ENCODE measurements at places on chromosomes 2 and 18.

- DNase-seq = no peak
Observed at GRCh38 chr2:58875436-58875835, 634.3 kb upstream of the FANCL start.

GRCh38 chr2:217179854-217180253 is 320.0 kb upstream of the TNP1 start:
- DNase-seq = no peak

GRCh38 chr2:59690849-59691248 is 862.6 kb downstream of the BCL11A start:
- no peak for DNase-seq

GRCh38 chr2:199685669-199686068 is 165.3 kb downstream of the FTCDNL1 start:
- no peak for DNase-seq

GRCh38 chr2:49616800-49617199 is 462.5 kb upstream of the FSHR start:
- DNase-seq = no peak

- DNase-seq = no peak
Observed at GRCh38 chr2:44237221-44237620, 38.1 kb upstream of the SLC3A1 start.

- no peak for DNase-seq
Observed at GRCh38 chr2:70347831-70348230, 46.0 kb upstream of the FAM136A start.

DNA sequence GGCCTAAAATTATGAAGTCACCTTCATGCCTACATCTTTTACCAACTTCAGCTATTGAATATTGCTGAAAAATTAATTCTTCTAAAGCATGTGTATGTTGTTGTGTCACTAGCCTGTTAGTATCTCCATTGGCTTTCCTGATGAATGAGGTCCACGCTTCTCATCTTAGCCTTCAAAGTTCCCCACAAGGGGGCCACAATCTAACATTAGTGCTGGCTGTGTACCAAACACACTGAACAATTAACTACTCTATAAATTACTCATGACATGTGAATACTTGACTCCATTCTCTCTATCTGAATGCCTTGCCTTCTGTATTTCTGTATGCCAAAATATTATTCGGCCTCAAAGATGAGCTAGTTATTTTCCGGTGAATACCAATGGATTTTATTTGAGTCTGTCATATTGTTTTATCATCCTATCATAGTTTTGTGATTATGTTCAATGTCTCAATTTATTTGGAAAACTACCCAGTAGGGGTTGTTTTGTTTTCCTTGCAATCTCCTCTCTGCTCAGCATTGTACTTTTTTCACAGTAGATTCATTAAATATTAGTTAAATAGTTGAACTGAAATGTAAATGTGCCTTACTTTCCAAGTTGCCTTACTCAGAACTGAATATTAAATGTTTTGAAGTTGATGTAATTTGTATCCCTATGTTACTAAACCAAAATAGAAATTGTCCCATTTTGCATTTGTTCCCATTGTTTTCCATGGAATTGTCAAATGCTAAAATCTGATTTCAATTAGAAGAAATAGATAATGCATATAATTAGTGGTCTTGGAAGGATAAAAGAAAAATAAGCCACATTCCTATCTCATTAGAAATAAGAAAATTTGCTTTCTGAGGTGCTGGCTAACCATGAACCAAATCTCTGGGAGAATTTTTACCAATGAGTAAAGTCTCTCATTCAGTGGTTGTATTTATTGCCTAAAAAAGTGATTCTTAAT is 208.4 kb upstream of the COL3A1 start:
- DNase-seq = peak; percentile 11

DNA sequence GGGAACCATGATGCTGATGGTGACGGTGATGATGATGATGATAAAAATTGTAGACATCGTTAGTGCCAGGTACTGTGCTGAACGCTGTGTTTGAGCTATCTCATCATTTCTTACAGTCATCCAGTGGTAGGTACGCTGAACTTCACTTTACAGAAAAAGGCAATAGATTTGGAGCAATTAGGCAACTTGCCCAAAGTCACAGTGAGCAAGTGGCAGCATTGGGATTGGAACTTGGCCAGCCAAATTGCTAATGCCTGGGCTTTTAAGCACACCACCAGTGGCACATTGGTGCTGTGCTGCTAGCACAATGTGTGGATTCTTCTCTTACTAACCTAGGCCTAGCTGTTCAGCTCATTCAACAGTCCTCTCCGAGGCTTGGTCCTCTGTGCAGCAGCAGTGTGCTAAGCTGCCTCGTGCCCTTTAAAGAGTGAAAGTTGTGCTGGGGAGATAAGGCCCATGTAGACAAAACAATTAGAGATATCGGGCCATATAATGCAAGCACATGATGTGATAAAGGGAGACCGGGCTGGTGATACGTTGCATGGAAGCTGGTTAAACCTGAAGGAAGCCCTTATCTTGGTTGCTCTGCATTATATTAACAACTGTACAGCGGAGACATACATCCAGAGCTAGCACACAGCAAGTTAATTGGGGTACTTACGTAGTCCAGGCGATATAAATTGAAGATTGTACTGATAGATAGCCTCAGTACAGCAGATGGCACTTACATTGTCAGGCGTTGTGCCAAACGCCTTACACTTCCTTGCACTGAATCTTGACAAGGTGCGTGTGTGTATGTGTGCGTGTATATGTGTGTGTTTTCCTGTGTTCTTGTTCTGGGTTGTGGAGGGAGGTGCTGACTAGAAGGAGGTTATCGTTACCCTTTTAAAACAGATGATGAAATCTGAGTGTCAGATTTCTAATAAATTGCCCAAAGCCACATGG is 28.4 kb downstream of the HK2 start:
- no peak for DNase-seq

DNA sequence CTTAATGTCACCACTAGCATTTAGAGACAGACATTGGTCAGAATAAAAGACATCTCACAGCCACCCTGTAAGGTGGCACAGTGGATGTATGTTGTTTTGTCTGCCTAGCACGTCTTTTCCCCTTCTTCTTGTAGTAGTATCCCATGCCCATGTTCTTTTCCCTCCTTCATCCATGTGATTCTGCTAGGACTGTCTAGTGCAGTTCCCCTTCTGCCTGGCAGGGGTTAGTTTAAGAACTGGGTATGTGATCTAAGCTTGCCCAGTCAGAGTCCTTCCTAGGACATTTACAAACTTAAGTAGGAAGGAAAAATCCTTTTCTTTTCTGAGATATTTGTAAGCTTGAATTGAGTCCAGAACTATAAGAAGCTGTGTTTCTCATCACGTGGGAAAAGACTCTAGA is 172.3 kb downstream of the BABAM2 start:
- no peak for DNase-seq

- no peak for DNase-seq
Observed at GRCh38 chr2:233482616-233483015, 84.0 kb downstream of the USP40 start.

GRCh38 chr2:169302364-169302763 is 60.0 kb downstream of the LRP2 start:
- no peak for DNase-seq

DNA sequence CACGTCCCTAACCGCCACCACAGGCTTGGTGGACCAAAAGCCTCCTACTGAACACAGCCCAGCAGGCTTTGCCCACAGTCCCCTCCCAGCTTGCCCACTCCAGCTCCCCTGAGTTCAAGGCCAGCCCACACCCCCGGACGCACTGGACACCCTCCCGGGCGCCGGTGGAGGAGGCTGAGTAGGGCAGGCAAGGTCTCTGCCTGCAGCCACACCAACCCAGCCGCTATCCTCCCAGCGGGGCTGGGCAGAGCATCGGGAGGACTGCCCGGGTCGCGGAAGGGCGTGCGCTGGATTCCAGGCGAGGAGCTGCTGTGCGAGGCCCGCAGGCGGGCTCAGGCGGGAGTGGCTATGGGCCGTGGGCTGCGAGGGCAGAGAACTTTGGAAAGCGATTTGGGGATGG is 49.5 kb downstream of the PLEKHB2 start:
- DNase-seq = no peak

- no peak for DNase-seq
Observed at GRCh38 chr2:222751238-222751637, 79.8 kb downstream of the MOGAT1 start.

DNA sequence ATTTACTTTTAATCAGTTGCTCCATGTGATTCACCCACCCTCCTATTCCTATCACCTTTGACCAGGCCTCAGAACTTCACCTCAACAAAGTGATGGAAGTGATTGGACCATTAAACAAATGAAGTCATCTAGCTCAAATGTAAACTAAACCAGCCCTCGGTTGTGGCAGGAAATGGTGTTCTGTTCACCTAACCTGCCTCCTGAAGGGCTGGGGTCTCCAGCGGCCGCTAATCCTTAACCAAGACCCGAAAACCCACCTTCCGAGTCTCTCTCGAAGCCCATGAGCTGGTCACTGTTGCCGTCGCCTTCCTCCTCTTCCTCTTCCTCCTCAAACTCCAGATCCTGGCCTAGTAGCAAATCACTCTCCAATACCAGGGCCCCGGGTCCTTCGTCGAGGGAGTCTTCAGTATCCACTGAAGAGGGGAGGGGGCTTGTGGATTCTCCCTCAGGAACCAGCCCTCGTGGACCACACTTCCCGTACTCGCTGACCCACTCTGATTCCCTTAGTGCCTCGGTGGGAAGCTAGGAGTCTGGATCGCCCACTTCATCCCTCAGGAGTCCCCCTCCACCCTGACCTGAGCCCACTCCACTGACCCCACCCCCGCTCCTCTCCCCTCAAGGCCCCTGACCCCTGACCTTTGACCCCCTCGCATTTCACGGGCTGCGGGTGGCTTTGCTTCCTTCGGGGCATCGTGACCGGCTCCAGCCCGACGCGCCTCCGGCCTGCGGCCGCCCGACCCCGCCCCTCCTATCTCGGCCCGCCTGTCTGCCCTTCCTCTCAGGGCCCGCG is 503 bp downstream of the ZNF513 start:
- DNase-seq = peak; percentile 17
